ENCODE measurements at places on chromosomes 12 and 14.
A peak's percentile ranks its signal among the peaks of the same experiment; 100 is the strongest.

- DNase-seq = no peak
These were observed 42.1 kb downstream of the KRT80 start for GRCh38 chr12:52149651-52150241.

DNA sequence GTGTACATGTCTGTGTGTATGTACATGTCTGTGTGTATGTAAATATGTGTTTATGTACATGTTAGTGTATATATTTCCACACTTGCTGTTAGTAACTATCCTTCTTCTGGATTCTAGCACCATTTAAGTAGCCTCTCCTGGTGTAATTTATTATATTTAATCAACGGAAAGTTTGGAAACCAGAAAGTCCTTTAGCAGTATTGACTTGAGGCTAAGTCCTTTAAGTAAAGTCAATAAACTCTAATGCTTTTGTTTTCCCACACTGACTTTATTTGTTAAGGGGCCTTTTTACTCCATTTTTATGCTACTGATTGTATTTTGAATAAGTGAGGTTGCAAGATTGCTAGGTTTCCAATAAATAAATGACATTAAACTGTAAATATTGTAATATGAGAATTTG lies 876.4 kb upstream of the SEL1L start:
- DNase-seq = no peak

DNA sequence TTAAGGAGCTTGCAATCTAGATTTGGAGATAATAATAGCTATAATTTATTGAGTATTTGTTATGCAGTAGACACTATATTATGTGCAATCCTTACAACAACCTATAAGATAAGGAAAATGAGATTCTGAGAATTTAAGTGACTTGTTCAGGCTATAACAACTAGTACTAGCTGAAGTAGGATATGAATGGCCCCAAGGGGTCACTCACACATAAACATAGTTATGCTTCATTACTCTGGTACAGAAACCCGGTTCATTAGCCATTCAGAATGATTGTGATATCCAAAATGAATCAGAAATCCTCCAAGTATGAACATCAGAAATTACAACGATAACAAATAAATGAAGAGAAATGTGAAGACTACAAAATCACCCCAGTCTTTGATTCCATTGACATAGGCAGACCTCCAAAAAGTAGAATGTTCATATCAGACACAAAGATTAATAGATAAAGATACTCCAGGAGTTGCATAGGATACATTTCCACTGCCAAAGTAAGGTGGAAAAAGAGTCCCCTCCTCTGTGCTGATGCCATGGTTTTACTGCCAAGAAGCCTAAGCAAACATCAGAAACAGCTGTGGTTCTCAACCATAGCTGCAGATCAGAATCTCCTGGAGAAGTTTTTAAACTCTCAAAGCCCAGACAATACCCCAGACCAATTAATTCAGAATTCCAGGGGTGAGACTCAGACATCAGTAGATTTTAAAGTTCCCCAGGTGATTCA lies 8.6 kb upstream of the NID2 start:
- DNase-seq = no peak

DNA sequence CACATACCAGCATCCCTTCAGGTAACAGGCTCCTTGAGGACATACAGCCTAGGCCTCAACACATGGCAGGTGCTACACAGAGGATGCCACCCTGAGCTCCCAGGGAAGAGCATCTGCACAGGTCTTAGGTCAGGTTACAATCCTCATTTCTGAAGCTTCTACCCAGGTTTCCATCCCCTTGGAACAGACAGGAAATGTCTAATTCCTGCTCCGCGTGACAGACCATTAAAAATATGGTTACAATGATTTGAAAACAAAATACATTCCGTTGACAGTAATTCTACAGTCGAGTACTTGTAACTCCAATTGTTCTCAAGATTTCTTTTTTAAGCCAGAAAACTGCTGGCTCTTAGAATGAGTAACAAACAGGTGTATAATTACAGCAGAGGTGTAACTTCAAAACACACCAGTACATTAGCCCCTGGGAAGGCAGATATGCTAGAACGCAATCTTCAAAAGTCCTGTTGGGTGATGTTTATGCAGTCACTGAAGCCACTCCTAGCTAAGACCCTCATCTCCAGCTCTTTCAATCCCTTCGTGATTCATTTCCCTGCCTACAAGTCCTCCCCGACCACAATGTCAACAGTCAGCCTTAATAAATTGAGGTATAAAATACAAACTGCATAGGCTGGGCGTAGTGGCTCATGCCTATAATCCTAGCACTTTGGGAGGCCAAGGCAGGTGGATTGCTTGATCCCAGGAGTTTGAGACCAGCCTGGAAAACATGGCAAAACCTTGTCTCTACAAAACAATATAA lies 11.6 kb downstream of the SETD3 start:
- DNase-seq = peak; percentile 19

DNA sequence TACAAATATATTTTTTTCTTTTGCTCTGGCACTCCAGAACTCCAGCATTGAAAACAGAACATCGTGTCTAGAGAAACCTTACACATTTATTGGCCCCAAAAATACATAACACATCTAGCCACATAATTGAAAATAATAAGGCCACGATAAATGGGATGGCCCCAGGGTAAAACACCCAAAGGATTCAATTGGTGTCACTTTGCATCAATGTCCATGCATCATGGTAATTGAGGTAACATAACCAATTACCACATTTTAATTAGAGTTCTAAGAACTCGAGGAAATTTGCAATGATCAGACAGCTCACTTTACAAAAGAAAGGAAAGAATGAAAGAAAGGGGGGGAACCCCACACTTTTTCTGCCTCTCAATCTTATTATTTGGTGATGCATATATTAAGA lies 151.8 kb upstream of the NPAS3 start:
- DNase-seq = no peak

DNA sequence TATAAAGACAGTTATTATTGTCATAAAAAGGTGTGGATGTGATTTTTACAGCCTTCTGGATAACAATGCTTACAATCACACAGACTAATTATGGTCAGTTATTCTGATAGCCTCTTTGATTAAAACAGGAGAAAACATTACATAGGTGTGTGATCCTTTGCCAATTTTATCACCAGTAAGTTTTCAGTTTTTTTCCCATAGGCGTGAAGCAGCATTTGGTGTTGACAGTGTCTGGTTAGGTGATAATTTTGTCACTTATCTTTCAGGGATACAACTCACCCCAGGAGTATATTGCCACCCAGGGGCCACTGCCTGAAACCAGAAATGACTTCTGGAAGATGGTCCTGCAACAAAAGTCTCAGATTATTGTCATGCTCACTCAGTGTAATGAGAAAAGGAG lies 208.8 kb downstream of the EPS8 start:
- DNase-seq = no peak

DNA sequence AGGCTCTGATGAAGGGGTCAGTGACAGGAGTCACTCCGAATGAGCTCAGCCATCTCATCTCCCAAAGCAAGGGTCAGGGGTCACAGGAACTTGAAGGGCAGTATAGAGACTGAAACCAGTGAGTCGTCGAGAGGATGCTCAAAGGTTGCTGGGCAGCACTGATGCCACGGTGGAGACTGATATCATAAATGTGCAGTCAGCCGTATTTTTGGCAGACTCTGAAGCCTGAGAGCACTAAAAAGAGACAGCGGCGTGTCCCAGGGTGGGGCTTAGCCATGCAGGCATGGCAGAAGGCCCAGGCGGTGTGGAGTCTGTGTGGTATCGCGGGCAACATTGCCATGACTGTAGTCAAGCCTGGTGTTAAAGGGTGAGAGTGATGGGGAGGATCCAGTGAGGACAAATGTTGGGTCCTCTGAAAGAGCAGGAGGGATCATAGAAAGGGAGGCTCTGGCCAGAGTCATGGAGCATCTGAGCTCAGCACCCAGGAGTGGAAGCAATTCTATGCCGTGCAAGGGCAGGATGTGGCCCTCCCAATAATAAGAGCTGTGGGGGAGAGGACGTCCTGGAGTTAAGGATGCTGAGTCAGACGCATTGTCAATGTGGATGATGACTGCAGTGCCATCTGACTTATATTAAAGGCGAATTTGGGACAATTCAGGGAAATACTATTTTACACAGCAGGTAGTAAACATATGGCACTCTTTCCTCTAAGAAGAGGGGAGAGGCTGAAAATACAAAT lies 241.2 kb upstream of the FKBP4 start:
- DNase-seq = no peak

GRCh38 chr14:48805315-48805714 lies 780.9 kb downstream of the RPS29 start:
- peak; percentile 17 for DNase-seq

DNA sequence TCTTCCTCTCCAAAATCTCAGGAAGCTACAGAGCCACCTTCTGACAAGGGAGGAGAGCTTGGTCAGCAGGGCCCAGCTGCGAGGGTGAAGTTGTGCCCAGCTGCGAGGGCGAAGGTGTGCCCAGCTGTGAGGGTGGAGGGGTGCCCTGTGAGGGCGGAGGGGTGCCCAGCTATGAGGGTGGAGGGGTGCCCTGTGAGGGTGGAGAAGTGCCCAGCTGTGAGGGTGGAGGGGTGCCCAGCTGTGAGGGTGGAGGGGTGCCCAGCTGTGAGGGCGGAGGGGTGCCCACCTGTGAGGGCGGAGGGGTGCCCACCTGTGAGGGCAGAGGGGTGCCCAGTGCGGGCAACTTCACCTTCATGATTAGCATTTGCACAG lies 20.4 kb upstream of the TTC7B start:
- DNase-seq = no peak

GRCh38 chr12:64670919-64671639 lies 60.8 kb downstream of the RASSF3 start:
- DNase-seq = peak; percentile 91

GRCh38 chr12:46197883-46198282 lies 71.0 kb downstream of the SLC38A1 start:
- DNase-seq = no peak

DNA sequence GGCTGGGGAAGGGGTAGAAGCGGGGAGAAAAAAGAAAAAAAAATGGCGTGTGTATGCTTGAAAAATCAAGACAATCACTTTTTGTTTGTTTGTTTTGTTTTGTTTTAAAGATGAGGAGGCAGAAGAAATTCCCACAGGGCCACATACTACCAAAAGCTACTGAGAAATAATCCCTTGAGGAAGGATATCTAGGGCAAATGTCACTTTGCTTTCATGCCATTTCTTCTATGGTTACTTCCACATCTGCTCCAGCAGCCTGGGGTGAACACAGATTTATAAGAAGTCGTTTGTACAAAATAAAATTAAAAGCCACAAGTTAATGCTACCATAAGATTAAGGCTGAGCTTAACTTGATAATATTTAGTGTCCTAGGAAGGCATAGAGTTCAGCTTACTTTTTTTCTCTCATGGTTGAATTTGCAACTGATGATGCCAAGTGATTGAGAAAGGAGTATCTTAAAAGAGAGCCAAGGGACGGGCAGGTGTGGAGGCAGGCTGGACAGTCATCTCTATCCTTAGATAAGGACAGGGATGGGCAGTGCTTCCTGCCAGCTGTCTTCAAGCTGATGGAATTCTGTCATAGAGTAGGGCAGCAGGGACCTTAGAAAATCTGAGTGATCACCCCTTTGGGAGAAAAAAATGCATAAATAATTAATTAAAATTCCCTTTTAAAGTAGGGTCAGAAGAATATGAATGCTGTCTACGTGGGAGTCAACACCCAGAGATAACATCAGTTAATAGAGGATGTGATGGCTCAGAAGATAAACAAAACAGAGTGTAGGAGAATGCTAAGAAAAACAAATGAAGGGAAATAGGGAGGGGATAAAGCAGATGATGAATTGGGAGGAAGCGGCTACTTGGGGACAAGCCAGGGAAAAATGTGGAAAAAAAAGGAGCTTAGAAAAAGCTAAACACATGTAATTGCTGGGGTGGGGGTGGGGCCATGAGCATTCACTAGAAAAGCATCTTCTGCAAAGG lies 57.1 kb downstream of the DYRK2 start:
- DNase-seq = peak; percentile 36

DNA sequence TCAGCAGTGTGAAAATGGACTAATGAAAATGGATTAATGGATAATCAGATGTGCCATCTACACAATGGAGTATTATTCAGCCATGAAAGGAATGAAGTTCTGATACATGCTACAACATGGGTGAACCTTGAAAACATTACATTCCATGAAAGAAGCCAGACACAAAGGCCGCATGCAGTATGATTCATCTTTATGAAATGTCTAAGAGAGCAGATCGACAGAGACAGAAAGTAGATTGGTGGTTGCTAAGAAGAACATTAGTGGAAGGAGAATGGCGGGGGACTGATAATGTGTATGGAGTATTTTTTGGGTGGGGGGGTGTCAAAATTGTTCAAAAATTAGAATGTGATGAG lies 47.3 kb downstream of the PRKAB1 start:
- no peak for DNase-seq

- peak; percentile 71 for DNase-seq
These were observed 6.1 kb upstream of the TEP1 start for GRCh38 chr14:20419419-20419818.

DNA sequence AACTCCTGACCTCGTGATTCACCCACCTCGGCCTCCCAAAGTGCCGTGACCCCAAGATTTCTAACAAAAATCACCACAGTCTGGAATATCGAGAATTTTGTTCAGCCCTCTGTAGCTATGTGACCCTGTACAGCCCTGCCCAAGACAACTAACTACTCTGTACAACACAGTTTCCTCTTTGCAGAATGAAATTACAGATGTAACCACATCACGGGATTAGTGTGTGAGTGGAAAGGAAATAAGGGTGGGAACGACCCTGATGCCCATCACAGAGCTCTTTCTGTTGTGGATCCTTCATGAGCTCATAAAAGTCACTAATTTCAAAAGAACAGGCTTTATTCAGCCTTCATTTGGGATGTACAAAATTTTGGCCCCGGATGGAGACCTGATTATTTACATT lies 50.5 kb upstream of the KRR1 start:
- DNase-seq = no peak

DNA sequence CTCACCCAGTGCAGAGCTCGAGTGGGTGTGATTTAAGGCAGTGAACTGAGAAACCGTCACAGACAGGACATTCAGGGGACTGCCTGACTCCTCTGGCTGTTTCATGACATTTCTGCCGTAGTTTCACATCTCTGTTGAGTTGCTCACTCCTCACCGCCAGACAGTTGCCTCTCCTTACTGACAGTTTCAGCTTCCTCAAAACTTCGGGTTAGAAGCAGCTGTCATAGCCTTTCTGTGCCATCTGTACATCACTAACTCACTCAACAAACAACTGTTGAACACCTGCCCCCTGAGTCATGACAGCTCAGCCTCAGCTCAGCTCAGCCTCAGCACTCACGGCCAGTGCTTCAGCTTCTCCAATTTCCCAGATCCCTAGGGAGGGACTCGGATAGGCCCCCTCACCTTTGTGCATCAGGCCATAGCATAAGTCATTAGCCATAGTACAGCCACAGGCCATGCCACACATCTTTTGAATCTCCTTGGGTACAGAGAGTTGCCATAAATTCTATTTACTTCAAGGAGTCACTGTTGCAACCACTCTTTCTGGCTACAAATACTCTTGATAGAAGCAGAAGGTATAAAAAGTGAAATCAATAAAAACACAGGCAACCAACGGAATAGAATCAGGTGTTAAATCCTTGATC lies 6.2 kb upstream of the SLC15A4 start:
- no peak for DNase-seq

- DNase-seq = peak; percentile 34
These were observed 112.5 kb downstream of the ETV6 start for GRCh38 chr12:11761869-11762567.

GRCh38 chr14:32627545-32628298 lies 298.6 kb downstream of the AKAP6 start:
- DNase-seq = peak; percentile 68

GRCh38 chr14:70770490-70770889 lies 38.8 kb downstream of the MAP3K9 start:
- DNase-seq = no peak
